ENCODE measurements at places on chromosomes 7 and 10. TPM values are rescaled to one million over a fixed set of nuclear protein-coding genes. Genes with fewer than 3 reads are reported as not detected.

Gene HABP2
- polyA plus RNA-seq = 0.19 TPM

Gene SLC26A4
- polyA plus RNA-seq = 0.73 TPM

Gene HEPACAM2
- polyA plus RNA-seq = not detected

Gene KNDC1
- polyA plus RNA-seq = 6.6 TPM

Gene CLRN3
- polyA plus RNA-seq = not detected

Gene LIPM
- not detected for polyA plus RNA-seq

Gene NOS3
- 5.5 TPM for polyA plus RNA-seq

Gene SLC16A12
- 1.2 TPM for polyA plus RNA-seq

Gene FAM241B
- polyA plus RNA-seq = 0.39 TPM

Gene CPEB3
- polyA plus RNA-seq = 3.7 TPM

Gene FAM20C
- polyA plus RNA-seq = 32.0 TPM

Gene HMX2
- not detected for polyA plus RNA-seq

Gene DYNC1I1
- polyA plus RNA-seq = 0.68 TPM

Gene MKX
- polyA plus RNA-seq = 2.3 TPM

Gene HSPA12A
- 5.3 TPM for polyA plus RNA-seq

Gene FAM25G
- polyA plus RNA-seq = not detected

Gene MNX1
- polyA plus RNA-seq = not detected

Gene FLNC
- 642 TPM for polyA plus RNA-seq

Gene ETV1
- polyA plus RNA-seq = 11.0 TPM

Gene SPAM1
- not detected for polyA plus RNA-seq

Gene CTTNBP2
- 1.1 TPM for polyA plus RNA-seq

Gene BAG3
- polyA plus RNA-seq = 42.6 TPM

Gene ELFN1
- polyA plus RNA-seq = 4.7 TPM

Gene ANKRD2
- polyA plus RNA-seq = 48.1 TPM

Gene ZNF239
- 6.6 TPM for polyA plus RNA-seq

Gene PTPN12
- 54.2 TPM for polyA plus RNA-seq

Gene ZNF789
- polyA plus RNA-seq = 37.8 TPM

Gene DTX2
- 7.5 TPM for polyA plus RNA-seq

Gene ADIRF
- polyA plus RNA-seq = 3.4 TPM

Gene TUBAL3
- polyA plus RNA-seq = 0.20 TPM

Gene PAX4
- not detected for polyA plus RNA-seq

Gene EBF3
- 57.0 TPM for polyA plus RNA-seq

Gene PLEKHS1
- polyA plus RNA-seq = 0.05 TPM
